ENCODE measurements at places on chromosomes 11 and 22.

- no peak for DNase-seq
Observed at GRCh38 chr11:110777775-110778174, 65.5 kb upstream of the ARHGAP20 start.

DNA sequence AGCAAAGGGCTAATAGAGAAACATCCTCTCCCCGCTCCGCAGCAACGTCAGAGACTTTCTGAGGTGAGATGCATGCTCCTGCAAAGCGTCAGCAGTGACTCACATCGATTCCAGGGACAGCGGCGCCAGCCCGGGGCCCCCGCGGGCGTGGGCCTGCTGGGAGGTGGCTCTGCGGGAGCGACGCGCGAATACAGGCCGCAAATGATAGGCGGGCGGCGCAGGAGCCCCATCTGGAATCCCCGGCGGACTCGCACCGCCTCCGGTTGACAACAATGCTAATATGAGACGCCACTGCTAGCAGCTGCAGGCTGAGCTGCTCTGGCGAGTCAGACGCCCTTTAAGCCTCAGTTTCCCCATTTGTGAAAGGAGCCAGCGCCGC, 557 bp downstream of the RANGAP1 start:
- DNase-seq: peak; percentile 87

DNA sequence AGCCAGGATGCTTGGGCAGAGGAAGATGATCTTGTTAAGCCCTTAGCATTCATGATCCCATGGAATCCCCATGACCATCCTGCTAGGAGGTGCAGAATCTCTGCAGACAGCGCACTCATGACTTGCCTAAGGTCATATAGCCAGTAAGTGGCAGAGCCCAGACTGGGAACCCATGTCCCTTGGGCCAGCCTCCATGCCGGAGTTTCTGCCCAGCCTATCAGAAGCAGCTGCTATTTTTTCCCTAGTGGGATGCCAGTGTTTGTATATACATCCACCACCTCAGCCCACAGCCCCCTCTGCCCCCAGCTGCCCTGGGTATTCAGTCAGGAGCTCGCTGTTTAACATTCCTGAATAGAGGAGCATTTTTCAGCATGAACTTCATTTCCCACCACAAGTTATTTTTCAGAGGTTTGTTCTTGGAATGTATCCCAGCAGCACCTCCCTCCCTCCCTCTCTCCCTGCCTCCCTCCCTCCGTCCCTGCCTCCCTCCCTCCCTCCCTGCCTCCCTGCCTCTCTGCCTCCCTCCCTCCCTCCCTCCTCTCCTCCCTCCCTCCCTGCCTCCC, 34.4 kb upstream of the SUSD2 start:
- no peak for DNase-seq

DNA sequence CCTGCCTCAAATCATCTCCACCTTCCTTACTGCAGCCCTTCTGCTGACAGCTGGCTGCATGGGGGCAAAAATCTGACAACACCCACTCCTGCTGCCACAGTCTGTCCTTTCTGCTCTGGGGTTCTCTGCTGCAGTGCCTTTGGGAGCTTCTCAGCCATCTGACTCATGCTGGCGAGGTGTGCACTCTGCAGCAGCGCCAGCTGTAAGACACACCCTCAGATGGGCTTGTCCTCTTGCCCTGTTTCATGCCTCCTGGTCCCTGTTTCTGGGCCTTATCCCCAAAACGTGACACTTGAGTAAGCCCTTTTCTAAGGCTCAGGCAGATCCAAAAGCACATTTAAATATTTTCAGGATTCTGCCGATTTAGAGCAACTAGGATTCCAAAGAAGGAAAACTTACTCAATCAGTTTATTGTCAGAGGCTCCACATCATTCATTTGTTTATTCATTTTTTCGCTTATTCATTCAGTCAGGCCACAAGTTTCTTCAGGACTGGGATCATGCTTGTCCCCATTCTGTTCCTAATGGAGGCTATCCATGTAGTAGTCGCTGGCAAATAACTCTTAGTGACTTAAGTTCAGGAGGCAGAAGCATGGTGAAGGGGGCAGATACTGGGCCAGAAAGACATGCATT, 60.2 kb downstream of the SMIM38 start:
- DNase-seq: no peak

- DNase-seq: no peak
Observed at GRCh38 chr22:25551396-25551795, 13.1 kb upstream of the GRK3 start.

DNA sequence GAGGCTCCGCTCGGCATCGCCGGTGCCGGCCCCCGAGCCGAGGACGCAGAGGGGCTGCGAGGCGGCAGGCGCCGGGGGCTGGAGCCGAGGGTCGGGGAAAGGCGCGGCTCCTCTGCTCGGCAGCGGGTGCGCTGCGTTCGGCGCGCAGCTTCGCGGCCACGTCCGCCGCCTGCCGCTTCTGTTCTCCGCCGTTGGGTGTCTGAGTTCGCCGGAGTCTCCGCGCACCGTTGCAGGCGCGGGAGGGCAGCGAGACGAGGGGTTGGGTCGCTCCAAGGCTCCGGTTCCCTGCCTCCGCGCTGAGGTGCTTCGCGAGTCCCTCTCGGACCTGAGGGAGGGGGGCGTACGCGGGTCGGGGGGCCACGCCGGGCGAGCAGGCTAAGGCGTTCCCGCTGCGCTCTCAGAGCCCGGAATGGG, 347 bp downstream of the MN1 start:
- no peak for DNase-seq

GRCh38 chr11:6855971-6856541, 6.8 kb upstream of the OR10A2 start:
- DNase-seq: no peak

DNA sequence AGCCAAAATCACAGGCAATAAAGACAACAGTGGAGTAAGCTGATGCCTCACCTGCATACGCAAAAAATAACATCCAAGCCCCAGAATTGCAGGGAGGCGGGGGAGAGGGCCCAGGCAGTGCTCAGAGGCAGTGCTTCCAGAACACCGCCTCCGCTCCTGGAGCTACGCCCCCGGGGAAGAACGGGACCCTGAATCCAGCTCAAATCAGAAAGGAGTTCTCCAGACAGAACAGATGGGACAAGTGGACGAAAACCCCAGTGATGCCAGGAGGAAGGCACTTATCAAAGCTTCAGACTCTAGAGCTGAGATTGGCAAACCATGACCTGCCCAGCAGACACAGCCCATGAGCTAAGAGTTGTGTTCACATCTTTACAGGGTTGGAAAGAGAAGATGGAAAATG, 683.9 kb downstream of the TBC1D22A start:
- no peak for DNase-seq

DNA sequence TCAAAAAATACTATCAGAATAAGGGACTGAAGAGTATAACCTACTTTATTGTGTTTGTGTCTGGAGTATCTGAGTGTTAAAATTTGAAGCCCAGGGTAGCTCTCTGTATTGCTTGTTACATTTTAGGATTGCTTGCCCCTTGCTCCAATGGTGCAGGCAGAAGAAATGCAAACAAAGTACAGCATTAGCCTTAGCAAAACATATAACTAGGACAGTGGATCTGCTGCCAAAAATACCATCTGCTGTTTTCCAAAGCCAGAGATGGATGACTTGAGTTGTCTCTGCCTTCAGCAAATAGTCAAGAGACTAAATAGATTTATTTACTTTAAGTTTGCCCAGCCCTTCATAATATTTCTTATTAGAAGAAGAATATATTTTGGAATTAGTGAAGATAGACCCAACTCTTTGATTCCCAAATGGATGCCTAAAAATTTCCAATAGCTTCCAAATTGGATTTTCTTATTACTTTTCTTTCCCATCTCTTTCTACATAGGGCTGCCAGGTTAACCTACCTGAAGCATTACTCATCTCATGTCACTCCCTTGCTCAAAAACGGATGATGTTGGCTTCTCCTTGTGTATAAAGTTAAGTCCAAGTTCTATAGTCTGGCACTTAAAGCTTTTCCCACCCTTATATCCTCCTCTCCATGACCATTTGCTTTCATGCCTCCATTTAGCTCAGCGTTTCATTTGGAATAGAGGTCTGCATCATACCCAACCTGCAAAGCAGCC, 66.3 kb downstream of the LDLRAD3 start:
- no peak for DNase-seq

DNA sequence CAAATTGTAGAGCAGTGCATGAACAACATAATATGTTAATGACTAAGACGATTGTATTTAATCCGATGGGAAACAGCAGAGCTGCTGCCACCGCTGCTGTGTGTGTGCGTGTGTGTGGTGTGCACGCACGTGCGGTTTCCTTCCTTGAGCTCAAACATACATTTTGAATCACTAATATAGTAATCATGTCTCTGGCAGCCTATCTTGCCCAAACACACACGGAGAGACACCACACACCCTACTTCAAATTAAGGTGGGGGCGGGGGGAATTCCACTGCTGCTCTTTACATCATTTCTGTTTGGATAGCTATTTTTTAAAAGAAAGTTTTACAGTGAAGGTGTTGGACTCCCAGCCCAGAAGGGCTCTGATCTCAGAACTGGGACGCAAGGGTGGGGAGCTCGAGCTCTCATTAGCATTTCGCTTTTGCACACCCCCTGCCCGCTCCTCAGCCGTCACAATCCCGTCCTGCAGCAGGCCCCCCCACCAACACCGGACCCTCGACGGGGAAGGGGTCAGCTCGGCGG, 651 bp upstream of the FAM83F start:
- peak; percentile 19 for DNase-seq

GRCh38 chr11:67500484-67500821, 4.7 kb downstream of the PITPNM1 start:
- DNase-seq: no peak
